Astrocyte (in vitro differentiated cells and primary cell): ENCODE measurements at places on chromosomes 7 and 10. TPM values are rescaled to one million over a fixed set of nuclear protein-coding genes. Genes with fewer than 3 reads are reported as not detected.

DBF4 gene
- 9.4 and 13.0 TPM in 2 replicates for total RNA-seq

ACBD7 gene
- total RNA-seq = 0.36 and 0.79 TPM in 2 replicates

SPDYE16 gene
- not detected in 2 replicates for total RNA-seq

GRCh38 chr7:33706771-33707200 is 198.6 kb upstream of the BMPER start:
- H3K4me1 ChIP-seq = no peaks in the 10 kb centered on the region
- no peak for DNase-seq
- no peaks in the 10 kb centered on the region for H3K27me3 ChIP-seq
- no peaks in the 10 kb centered on the region for H3K36me3 ChIP-seq
- H3K27ac ChIP-seq = no peak overlapping the region
- no peak overlapping the region for H3K4me3 ChIP-seq

- H3K27ac ChIP-seq = no peak overlapping the region
- H3K27me3 ChIP-seq = no peaks in the 10 kb centered on the region
- H3K4me3 ChIP-seq = no peak overlapping the region
- peaks cover 30% of the 10 kb centered on the region for H3K4me1 ChIP-seq
Observed at GRCh38 chr10:73859784-73860491, 14.4 kb downstream of the CAMK2G start.
